ENCODE measurements at places on chromosomes 16 and 17.
A peak's percentile ranks its signal among the peaks of the same experiment; 100 is the strongest.

- no peak for DNase-seq
These were observed 45.7 kb downstream of the TMEM186 start for GRCh38 chr16:8751481-8752311.

DNA sequence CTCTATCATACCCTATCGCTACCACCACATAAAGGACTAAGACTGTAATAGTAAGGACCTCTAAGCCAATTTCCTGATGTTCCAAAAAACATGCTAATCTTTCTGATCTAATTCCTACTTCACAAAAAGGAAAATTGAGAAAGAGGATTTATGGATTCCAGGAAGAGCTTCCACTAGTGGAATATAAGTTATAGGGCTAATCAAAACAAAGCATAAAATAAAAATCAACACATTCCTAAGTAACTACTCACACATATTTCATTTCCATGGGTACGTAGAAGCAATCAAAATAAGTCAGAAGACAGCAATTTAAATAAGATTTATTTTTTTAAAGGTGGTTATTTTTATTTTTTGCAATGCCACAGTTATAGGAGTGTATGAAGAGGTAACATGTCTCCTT lies 12.4 kb downstream of the CCDC43 start:
- no peak for DNase-seq

DNA sequence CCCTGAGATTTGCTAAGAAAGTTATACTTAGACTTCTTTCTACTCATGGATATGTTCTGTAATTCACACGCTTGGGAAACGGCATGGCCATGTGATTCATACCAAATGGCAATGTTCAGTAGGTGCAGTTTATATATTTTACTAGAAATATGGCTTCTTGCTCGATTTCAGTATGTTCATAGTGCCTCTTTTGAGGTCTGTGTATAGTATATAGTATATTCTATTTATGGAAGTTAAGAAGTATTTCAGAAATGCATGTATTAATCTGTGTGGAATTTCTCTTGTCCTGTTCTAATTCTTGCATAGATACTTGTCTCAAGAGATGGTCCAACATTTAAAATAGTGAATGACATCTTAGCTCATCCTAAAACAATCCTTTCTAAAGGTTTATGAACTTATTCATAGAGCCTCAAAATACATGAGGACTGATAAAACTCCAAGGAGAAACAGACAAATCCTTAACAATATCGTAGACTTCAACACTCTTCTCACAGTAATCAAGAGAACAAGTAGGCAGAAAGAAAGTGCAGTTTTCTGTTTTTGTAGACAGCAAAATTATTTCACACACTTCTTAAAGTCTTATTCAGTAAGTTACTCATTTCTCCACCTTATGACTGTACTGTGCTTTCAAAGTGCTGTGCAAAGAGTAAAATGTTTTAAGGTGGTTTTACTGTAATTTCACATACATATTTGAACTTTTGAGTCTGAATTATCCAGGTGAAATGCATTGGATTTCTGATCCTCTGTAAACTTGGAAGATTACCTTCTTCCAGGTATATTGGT lies 11.1 kb downstream of the BPTF start:
- no peak for DNase-seq

DNA sequence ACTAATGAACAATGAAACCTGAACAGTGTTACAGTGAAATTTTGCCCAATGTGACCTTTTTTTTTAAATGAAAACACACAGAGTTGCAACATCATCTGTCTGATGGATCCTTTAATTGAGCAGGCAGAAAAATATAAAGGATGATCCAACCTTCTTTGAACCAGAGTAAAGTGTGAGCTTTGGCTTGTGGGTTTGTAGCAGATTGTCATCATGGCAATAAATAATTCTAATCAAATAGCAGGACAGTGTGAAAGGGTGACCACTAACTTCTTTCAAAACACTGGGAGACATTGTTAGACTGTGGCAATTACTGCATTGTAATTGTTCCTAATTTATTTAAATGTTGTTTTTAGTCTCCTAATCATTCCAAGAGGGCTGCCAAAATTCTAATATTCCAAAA lies 197.2 kb downstream of the CHD9NB start:
- DNase-seq = no peak

DNA sequence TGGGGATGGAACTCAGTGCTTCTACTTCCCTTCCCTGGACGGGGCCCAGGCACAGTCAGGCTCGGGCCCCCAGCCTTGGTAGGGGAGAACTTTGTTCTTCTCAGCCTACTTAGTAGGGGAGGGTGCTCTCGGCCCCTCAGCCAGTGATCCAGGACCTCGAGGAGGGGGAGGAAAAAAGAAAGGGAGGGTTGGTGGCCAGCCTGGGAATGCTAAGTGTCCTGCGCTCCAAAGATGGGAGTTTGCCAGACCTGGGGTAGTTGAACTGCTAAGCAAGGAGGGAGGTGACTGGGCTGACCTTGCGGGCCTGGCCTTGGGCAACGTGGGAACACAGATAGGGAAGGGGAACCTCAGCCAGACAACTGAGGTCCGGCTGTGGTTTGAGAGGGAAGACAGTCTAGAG lies 12.2 kb downstream of the ADGRG1 start:
- DNase-seq = no peak

GRCh38 chr16:84795329-84796053 lies 24.3 kb upstream of the CRISPLD2 start:
- DNase-seq = no peak

- peak; percentile 86 for DNase-seq
These were observed 19.3 kb upstream of the NXPH3 start for GRCh38 chr17:49556223-49556943.

DNA sequence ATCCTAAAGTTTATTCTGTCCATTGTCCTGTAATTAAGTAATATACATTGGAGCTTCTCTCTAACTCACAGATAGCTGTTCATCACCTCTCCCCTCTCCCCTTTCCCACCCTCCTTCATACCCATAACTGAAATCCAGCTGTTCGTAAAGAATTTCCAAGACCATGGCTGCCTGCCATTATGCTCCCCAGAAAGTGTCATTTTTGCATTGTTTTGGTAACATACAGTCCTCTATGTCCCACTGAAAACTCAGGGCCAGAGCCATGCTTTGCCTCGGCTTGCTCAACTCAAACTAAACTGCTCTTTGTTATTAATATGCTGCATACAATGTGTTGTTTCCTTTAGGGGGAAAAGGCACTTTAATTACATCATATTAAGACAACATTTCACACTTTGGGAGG lies 132.0 kb downstream of the MRTFB start:
- DNase-seq = no peak

- DNase-seq = peak; percentile 89
These were observed 10.3 kb downstream of the HSPB9 start for GRCh38 chr17:42132941-42133340.

DNA sequence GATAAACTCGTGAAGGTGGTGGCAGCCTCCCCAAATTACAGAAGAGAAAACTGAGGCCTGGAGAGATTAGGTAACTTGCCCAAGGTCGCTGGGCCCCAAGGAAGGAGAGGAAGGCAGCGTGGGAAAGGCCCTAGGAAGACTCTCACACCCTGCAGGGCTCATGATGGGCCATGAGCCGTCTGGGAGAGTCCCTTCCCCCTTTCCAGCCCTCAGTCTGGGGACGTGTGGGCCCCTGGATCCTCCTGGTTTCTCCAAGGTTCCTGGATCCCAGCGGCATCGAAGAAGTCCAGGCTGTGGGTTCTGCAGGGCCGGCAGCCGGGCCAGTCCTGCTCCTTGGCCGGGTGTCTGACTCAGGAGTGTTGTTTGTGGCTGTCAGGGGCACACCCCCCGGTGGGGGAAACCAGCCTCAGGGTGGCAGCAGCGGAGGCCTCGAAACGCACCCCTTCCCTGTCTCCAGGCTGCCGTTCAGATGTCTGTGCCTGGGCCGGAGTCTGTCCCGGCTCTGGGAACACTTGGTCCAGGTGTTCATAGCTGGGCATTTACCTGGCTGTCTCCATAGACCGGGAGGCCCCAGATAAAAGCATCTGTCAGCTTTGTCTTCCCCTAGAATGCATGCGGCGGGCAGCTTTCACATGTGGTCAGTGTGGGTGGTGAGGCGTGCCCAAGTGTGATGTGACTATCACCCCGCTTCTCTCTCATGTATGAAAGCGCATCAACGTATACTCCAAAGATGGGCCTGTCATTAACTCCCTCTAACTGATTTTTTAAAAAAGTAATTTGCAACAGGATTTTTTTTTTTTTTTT lies 3.7 kb upstream of the RAP1GAP2 start:
- DNase-seq = no peak

GRCh38 chr17:33052856-33053255 lies 61.2 kb downstream of the SPACA3 start:
- DNase-seq = no peak

DNA sequence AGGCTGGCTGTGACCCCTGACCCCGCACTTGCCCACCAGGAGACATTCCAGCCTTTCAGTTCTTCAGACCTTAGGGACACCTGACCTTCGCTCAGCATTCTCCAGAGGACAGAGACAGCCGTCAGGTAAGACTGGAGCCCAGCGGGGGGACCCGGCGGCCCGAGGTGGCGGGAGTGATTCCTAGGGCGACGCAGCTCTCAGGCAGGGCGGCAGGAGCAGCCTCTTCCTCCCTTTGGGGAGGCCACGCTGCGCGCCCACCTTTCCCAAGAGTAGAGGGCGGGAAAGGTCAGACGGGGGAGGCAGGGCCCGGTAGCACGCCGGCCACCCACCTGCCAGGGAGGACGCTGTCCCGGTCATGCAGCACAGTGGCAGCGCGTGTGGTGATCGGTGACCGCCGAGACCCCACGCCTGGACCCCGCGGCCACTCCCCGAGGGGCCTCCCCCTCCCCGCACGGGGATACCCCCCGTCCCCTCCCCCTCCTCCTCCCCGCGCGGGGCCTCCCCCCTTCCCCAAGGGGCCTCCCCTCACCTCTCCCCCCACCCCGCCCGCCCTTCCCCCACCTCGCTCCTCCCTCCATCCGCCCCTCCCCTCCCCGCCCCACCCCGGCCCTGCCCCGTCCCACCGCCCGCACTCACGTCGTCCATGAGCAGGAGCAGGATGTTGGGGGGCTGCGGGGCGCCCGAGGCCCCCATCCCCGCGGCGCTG lies 472 bp downstream of the GALNS start:
- DNase-seq = peak; percentile 71

- DNase-seq = no peak
These were observed 15.8 kb upstream of the CAVIN1 start for GRCh38 chr17:42438600-42439567.

GRCh38 chr17:32274643-32275042 lies 9.0 kb downstream of the RHBDL3 start:
- DNase-seq = no peak

- DNase-seq = no peak
These were observed 17.6 kb downstream of the ABCC1 start for GRCh38 chr16:15966836-15967546.

DNA sequence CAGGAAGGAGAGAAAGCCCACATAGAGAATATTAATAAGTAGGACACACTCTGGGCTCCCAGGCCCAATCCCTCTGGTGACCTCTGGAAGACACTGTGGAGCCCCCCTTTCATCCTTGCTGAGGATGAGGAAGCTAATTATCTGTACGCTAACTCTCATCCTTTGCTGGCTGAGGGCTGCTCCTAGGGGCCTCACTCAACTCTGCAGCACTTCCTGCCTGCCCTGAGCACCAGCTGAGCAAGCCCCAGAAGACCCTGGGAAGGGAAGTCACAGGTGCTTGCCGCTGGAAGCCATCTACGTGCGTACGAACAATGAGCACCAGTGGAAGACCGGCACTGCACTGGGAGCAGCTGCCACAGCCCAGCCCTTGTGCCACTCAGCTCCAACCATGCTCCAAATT lies 145.8 kb upstream of the CDH5 start:
- DNase-seq = no peak

DNA sequence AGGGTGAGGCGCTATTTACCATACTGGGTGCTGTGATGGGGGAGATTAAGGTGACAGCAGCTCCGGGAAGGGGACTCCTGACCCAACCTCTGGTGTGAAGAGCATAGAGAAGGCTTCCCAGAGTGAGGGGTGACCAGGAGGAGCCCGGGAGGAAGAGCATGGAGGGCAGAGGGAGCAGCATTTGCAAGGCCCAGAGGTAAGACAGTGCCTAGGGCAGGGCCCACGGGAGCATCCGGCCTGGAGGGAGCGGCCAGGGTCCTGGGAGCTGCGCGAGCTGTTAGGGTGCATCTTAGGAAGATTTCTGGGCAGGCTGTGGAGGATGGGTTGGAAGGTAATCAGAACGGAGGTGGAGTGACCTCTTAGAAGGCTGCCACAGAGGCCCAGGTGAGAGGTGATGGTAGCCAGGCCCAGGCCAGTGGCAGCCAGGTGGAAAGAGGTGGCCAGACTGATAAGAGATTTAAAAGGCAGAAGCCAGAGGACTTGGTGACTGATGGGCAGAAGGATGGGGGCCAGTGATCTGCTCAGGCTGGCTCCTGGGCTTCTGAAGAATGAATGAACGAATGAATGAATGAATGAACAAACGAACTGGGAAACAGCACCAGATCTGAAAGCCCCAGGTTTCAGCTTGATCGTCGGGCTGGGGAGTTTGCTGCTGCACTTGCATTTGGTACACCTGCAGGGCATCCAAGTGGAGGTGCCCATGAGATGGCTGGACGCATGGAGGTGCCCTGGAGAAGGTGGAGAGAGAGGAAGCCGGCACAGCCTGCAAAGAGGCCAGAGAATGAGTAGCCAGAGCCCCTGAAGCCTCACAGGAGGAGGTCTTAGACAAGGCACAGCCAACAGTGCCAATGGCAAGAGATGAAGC lies 13.0 kb upstream of the TMEM92 start:
- DNase-seq = peak; percentile 42

DNA sequence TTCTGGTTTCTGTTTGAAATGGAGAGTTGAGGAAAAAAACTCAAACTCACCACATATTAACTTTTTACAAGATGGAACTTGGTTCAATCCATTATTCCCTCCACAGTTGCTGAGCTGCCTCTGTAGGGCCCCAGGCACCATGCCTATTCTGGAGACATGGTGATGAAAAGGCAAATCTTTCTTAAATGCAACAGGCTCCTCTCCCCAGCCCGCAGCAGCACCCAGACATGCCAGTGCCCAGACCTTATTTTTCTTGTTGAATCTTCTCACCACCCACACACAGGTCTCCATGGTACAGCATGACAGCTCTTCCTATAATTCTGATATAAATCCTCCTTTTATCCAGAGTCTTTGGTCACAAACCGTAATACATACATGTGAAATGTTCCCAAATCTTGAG lies 7.6 kb downstream of the CYTH1 start:
- DNase-seq = no peak

DNA sequence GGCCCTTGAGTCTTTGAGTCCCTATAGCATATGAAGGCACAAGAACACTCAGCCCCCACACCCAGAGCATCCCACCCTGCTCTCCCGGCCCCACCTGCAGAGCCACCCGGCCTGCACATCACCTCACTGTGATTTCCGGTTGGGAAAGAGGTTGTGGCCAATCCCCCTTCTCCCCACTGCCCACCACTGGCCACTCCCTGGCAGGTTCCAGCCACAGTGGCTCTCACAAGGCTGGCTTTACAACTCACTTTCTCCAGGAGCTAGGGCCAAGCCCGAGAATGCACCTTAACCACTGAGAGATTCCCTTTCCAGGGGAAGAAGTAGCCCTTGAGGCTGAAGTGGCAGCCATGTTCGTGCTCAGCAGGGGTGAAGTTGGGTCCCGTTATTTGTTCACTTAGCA lies 123.9 kb downstream of the C16orf78 start:
- no peak for DNase-seq

GRCh38 chr17:27485125-27485524 lies 28.9 kb downstream of the KSR1 start:
- peak; percentile 51 for DNase-seq

GRCh38 chr17:74639704-74640151 lies 16.2 kb upstream of the CD300E start:
- DNase-seq = peak; percentile 45

GRCh38 chr16:85838381-85838780 lies 38.9 kb downstream of the COX4I1 start:
- no peak for DNase-seq
